ENCODE measurements at places on chromosomes 4 and X.

- no peak for DNase-seq
Observed at GRCh38 chrX:111597967-111598366, 83.0 kb upstream of the ALG13 start.

- DNase-seq, result no peak
Observed at GRCh38 chrX:142156567-142156966, 48.5 kb downstream of the MAGEC2 start.

- no peak for DNase-seq
Observed at GRCh38 chr4:187995322-187996207, at the start of gene ZFP42. Gene ZFP42, plus strand, starts transcription at chr4:187995771. Its CDS starts 7,037 bp downstream, at chr4:188002808.

DNA sequence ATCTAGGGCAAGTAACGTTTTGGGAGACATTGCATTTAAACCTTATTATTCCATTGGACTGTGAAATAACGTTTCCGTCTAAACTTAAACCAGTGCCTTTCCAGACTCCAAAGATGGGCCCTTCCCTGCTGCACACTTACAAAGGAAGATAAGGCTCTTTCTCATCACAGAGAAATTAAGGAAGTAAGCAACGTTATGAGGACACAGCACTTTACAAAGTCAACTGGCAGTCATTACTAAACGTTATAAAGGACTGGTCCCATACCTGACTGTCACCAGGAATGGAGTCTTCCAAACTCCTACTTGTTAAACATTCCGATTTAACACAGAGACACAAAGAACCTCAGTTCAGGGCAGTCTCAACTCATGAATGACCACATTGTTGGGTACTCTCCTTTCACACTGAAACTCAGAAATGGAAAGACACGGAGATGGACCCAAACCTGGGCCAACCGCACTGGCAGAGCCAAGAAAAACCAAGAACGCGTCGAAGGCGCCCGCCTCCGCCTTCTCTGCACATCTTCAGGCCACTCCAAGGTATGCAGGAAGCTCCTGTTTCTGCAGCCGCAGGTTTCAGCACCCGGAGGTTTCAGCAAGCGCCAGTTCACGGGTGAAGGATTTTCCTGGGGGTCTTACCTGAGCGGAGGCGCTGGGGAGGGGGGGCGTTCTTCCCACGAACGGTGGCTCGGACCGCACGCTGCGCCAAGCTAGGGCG lies 670 bp downstream of the PAPSS1 start:
- DNase-seq, result no peak

GRCh38 chr4:7903791-7904516 lies 35.7 kb downstream of the AFAP1 start:
- no peak for DNase-seq

- DNase-seq, result no peak
Observed at GRCh38 chr4:88177983-88178625, 19.7 kb upstream of the ABCG2 start.

GRCh38 chr4:10172278-10172921 lies 55.8 kb upstream of the WDR1 start:
- DNase-seq, result no peak

DNA sequence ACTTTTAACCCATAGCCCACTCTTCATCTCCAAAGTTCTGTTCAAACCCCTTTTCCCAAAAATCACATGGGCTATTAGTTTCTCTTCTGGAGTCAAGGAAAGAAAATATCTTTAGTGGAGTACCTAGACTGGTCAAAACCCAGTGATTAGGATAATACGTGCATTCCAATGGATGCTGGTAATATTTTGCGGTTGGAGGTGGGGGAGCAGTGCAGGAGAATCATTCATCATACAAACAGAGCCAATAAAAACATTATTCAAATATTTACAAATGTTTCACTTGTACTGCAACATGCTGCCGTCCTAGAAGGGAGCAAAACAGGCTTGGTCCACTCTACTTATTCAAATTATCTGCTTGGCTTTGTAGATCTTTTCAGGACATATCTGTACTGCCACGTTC lies 57.2 kb upstream of the RAB9B start:
- no peak for DNase-seq

DNA sequence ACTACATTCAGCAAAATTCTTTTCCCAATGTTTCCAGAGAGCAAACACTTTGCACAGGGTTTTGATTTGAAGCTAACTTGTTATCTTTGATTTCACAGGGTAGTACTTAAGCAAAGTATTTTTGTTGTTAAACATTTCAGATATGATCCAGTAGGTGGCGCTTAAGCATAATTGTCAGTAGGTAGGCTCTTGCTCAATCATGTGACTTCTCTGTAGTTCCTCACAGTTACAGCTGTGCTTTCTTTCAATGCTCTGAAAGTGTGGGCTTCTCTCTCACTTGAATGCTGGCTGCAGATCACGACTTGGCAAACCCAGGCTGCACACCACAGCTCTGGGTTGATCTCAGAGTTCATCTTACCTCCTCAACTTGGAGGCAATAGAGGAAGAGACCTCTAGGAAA lies 1016.5 kb downstream of the SH3BGRL start:
- no peak for DNase-seq

GRCh38 chr4:124783847-124784246 lies 71.3 kb upstream of the ANKRD50 start:
- DNase-seq, result no peak

DNA sequence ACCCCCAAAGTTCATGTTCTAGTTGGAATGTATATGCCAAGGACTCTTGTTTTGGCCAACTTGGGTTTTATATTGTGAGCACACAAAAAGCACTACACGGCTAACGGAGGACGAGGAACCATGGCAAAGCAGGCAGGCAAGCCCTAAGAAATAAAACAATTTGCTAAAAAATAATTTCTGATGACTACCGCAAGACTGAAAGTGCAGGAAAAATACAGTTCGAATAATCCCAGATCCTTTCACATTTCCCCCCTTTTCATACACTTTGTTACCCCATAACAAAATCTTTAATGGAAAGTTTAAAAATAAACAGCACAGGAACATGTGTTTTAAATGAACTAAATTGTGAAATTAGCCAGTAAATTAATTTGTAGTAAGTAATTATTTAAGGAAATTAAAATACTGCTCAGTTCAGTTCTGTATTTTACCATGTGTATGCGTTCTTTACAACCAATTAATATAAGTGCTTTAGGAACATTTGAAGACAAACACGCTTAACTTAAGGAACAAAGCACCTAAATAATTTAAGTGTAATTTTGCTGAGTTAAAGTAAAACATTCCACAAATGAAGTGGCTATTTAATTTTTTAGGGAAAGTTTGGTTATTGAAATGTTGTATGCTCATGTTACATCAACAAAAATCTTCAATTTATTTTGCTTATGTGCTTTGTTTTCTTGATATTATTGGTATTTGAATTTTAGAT lies 12.4 kb upstream of the PITX2 start:
- no peak for DNase-seq

GRCh38 chrX:118506805-118507480 lies 11.3 kb downstream of the DOCK11 start:
- no peak for DNase-seq

- DNase-seq, result no peak
Observed at GRCh38 chr4:52873861-52874343, 11.8 kb downstream of the RASL11B start.

GRCh38 chr4:157803845-157804521 lies 368.8 kb downstream of the GASK1B start:
- DNase-seq, result no peak

- DNase-seq, result no peak
Observed at GRCh38 chr4:76795243-76795642, 102.7 kb downstream of the SOWAHB start.

DNA sequence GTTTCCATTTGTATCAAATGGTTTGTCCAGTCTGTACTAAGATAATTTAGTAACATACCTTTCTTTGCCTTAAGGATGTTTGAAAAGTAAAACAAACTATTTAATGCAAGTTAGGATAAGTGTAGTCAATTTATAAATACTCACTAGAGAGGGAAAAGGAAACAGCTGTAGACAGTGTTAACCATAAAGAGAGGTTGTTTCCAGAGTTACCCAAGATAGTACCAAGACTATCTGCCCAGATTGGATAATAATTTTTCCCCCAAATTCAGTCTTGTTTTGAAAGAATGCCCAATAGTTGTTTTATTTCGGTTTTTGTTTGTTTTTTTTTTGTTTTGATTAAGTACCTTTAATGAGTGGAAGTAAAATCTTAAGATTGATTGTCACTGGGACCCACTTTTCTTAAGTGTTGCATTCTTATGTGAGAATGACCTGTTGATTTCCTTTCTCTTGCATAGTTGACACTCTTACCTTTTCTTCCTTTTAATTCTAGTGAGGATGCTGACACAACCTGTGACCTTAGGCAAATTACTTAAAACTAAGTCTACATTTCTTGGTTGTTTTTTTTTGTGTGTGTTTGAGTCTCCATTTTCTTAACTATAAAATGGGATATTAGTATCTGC lies 12.8 kb downstream of the AFF1 start:
- no peak for DNase-seq

DNA sequence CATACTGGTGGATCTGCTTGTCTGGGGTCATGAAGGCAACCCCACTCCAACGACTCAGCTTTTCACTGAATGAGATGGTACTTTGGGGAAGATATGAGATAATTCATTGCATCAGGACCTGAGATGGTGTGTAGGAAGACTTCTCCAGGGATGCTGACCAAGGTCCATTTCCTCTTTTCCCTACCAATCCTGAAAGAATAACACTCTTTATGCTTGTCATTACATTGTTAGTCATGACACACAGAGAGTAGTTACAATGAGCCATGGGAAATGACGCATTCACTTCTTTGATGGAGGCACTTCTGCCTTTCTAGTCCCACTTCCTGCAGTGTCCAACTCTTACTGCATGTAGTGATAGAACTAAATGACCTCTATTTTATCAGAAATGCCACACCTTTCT lies 58.6 kb downstream of the AREG start:
- DNase-seq, result no peak

DNA sequence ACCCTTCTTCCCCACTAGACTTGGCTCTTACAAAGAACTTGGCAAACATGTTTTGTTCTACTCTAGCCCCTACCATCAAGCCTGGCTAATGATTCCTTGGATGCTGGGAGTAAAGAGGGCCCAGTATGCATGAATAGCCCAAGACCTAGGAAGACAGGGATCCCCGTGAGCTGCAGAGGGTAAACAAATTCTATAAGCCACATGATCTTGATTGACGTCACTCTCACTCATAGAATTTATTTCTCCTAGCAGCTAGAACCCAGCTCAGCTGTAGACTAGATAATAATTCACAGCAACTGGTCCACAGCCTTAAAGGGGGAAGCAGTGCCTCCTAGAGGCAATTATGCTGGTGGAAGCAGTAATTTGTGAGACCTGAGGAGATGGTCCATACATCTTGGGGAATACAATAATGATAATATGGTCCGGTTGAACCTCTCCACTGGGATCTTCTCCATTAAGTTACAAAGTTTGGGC lies 16.1 kb upstream of the USO1 start:
- DNase-seq, result peak; percentile 9
